D341Med (cell line): ENCODE measurements at places on chromosomes 2 and 18.

- DNase-seq = no peak
These were observed 41.8 kb upstream of the LPIN2 start for GRCh38 chr18:3054780-3055179.

- DNase-seq = no peak
These were observed 156.0 kb downstream of the TANC1 start for GRCh38 chr2:159124441-159124911.

- no peak for DNase-seq
These were observed 120.6 kb downstream of the PIGN start for GRCh38 chr18:62066102-62066818.

DNA sequence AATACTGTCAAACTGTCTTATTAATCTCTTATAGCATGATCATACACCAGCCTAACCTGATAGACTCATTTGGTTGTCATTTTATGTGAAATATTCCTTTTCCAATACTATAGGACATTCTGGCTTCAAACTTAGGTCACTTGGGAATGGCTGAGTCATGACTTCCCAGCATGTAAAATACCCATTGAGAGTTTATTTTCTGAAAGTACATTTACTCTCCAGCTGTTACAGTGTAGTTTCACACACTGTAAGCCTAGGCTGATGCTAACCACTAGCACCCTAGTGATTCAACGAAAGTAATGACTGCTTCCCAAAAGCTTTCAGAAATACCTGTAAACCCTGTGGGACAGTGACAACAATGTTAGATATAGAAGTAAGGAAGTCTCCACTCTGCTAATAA, 93.8 kb downstream of the FIGN start:
- no peak for DNase-seq

DNA sequence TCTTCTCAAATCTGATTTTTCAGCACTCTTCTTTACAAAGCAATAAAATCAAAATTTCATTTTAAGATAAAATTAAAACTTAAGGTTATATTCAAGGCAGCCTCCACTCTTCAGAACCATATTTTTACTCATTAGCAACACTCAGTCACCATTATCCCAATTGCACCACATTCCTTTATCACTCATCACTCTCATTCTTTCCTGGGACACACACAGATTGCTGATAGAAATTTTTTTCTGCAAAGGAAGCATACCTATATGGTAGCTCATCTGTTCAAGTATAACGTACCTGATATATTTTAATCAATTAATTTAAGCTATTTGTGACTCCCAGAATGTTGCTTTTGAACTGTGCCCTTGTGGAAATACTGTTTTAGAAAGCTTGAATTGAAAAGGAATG, 1559.3 kb upstream of the ZEB2 start:
- no peak for DNase-seq

DNA sequence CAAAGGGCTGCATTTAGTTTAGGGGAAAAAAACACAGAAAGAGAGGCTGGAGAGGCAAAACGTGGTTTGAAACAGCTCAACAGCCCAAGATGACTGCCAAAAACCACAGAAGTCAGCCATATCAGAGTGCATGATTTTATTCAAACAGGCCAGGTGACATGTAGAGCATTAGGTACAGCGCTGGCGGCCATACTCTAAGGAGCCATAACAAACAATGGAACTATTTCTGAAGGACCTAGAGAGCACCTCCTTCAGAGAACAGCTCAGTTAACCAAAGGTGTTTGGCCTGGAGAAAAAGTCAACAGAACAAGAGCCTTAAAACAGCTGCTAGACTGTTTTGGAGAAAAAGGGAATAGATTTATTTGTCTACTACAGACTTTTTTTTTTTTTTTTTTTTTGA, 2.6 kb downstream of the THADA start:
- no peak for DNase-seq

DNA sequence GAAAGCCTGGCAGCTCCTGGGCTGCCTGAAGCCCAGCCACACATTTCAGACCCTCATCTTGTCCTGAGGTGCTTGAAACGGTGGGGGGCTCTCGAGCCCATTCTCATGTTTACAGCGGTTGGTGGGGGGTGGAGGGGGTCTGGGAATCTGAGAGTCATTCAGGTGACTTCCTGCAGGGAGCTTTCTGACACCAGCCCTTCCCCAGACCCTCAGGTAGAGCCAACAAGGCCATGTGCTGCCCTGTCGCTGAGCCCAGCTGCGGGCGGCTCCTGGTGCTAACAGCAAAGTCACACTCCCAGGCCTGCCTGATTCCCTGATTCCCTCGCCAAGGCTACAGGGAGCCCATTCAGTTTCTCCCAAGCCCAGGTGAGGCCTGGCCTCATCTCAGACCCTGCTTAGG, 324.9 kb upstream of the MEX3C start:
- no peak for DNase-seq

DNA sequence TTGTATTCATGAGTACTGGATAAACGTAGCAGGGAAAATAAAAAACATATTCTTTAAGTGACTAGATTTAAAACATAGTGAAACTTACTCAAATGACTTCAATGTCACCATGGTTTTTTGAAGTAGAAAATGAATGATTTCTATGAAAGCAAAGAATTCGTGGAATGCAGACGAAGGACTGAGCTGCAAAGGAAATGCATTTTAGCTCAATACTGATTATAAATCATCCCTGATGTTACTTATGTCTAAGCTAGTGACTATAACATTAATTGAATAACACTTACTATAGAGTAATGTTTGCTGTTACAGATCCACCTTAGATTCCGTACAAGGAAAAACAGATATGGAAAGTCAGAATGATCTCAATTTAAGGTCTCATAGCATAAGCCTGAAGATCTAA, 1257.7 kb upstream of the CDH2 start:
- no peak for DNase-seq

GRCh38 chr2:24863641-24864040, 56.4 kb downstream of the ADCY3 start:
- DNase-seq = no peak

DNA sequence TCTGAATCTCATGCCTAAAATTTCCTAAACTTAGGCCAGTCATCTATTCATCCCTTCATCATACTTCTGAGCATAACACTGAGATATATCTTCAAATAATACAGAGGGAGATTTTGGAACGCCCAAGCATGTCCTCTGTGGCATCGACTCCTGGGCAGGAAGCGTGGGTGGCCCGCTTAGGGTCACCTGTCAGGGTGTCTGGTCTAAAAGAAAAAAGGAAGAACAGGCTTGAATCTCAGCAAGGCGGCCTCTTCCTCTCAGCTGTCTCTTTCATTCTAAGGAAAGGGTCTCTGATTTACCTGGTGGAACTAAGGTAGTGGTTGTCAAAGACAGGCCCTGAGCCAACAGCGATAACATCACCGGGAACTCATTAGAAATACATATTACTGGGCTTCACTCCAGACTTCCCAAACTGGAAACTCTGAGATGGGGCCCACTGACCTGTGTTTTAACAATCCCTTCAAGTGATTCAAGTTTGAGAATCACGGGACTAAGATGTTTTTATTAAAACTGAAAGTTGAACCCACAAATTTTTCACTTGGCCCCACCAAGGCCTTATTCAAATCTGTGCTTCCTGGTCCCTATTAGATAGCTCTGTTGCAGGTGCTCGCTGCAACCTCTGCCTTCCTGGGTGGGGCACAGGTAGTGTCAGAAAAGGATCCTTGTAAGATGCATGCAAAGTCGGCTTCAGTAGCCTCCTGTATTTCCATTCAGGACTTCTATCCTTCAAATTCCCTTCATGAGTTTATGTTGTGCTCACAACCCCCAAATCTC, 162.3 kb upstream of the CCDC68 start:
- no peak for DNase-seq

GRCh38 chr2:110100480-110100879, 15.1 kb downstream of the MALL start:
- no peak for DNase-seq

DNA sequence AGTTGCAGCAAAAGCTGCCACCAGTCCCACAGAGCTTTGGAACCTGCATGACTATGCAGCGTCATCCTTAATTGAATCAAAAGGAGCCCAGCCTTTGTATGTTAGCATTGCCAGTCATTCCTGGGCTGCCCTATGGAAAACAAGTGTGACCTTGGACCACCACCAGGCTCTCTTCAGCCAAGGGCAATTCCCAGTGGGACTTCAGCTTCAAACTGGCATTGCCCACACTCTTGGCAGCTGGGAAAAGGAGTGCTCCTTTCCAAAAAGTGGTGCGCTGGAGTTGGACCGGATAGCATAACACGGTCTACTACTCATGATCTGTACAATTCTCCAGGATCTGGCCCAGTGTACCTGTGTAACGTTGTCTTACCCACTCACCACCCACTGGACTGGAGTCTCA, 259.5 kb downstream of the MREG start:
- DNase-seq = no peak
